AG09319 (cell line): ENCODE measurements at places on chromosomes 5 and 9.

- DNase-seq = no peak
Observed at GRCh38 chr9:127492616-127493015, 41.3 kb downstream of the LRSAM1 start.

GRCh38 chr9:132171702-132172101, 9.8 kb downstream of the NTNG2 start:
- DNase-seq = no peak

DNA sequence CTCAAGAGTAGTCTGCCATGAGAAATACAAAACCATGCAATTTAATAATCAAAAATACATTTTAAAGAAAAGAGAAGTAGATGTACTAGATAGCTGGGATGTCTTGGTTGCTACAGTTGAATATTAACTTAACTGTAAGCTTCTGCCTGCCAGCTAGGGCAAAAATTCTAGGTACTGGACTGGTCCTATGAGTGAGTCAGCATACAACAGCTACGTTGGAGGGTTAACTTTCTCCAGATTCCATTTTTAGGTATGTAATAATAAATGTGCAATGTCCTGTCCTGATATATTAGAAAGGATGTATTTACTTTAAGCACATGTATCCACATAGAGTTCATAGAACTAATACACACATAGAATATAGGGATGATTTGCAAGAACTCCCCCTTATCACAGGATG, 230.1 kb downstream of the CAAP1 start:
- DNase-seq = no peak

DNA sequence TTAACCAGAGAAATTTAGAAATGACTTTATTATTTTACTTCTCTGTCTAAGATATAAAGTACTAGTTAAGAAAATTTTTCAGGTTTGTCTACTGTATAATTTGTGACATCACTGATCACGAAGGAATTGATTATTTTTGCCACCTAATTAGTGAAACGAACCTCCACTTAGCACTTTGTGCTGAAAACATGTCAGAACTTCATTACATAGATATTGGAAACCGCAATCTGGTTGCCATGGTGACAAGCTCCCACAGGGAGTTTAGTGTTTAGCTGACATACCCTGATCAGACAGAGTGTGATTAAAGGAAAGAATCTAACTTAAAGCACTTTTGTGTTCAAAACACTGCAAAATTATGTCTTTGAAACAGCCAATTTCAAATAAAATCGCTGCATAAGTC, 668.4 kb upstream of the CCNG1 start:
- DNase-seq = no peak

DNA sequence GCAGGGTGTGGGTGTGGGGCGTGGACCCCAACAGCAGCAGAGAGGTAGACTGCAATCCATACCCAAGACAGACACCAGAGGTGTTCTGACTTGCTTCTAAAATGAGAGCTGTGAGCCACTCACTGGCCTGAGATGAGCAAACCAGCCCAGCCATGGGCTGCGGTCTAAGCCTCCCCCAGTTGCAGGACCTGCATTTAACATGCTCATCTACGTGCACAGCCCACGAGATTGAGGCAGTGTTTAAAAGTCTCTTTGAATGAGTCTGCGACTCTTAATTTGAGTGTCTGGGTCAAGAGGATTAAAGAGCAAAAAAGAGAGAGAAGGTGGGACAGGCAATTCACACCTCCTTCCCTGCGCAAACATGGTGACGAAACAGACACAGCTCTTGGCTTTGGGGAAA, 5.9 kb downstream of the SURF4 start:
- no peak for DNase-seq

GRCh38 chr9:137050570-137050969, 3.3 kb downstream of the ENTPD2 start:
- no peak for DNase-seq

- DNase-seq = no peak
Observed at GRCh38 chr5:41763081-41763480, 107.1 kb downstream of the OXCT1 start.

- DNase-seq = no peak
Observed at GRCh38 chr9:124428751-124429529, 13.7 kb upstream of the PSMB7 start.

DNA sequence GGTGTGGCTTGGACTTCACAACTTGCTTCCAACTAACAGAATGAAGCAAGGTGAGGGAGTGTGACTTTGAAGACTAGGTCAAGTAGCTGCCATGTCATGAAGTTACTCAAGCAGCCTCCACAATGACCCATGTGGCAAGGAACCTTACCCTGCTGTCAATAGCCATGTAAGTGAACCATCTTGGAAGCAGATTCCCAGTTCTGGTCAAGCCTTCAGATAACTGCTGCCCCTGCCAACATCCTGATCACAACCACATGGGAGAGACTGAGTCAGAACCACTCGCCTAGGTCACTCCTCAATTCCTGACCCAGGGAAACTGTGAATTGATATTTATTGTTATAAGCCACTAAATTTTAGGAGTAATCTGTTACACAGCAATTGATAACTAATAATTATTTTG, 10.9 kb downstream of the ZCCHC10 start:
- peak; percentile 0 for DNase-seq

GRCh38 chr9:123041489-123041888, 8.0 kb downstream of the GPR21 start:
- DNase-seq = no peak

GRCh38 chr9:70832492-70832891, 288.9 kb downstream of the TRPM3 start:
- no peak for DNase-seq

DNA sequence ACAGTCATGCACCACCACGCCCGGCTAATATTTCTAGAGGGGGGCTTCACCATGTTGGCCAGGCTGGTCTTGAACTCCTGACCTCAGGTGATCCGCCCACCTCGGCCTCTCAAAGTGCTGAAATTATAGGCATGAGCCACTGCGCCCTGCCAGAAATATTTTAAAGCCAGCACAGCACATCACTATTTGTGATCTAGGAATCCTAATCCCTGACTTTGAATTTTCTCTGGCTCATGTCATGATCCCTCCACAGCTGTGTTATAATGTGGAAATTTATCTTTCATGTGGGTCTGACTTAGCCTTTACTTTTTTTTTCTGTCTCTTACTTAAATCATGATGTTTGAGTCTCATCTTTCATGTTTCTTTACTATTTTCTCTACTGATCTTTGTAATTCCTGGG, 18.7 kb upstream of the ITGA1 start:
- DNase-seq = no peak

DNA sequence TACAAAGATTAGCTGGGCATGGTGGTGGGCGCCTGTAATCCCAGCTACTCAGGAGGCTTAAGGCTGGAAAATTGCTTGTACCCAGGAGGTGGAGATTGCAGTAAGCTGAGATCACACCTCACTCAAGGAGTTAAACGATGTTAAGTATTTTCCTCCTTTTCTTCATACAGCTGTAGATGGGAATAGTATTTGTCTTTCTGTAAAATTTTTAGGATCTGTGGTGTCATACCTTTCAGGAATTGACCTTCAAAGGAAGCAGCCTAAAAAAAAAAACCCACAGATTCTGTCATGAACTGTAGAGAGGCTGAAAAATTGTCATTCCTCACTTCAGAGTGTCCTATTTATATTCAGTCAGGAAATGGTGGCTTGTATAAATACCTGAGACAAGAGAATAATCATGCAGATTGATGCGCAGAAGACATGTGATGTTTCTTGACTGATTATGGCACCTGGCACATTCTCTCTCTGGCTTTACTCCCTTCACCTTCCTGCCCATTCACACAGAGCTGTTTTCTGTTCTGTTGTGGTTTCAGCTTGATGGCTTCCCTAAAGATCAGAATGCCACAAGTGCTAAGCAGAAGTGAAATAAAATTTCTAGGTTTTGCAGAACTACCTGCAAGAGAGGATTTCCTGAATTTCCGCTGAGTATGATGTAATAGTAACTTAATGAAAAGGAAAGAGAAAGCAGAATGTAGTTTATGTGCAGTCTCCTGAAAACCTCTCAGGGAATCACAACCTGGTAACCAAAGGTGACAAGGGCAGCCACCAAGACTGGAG, 3.8 kb downstream of the IFNA1 start:
- DNase-seq = no peak

- peak; percentile 85 for DNase-seq
Observed at GRCh38 chr5:151740336-151740942, 18.0 kb downstream of the ATOX1 start.

- no peak for DNase-seq
Observed at GRCh38 chr9:84900421-84900820, 230.9 kb downstream of the NTRK2 start.

GRCh38 chr9:128732576-128732975, 8.6 kb upstream of the ZDHHC12 start:
- DNase-seq = no peak

GRCh38 chr5:5497152-5497788, 74.8 kb downstream of the ICE1 start:
- DNase-seq = peak; percentile 8
